ENCODE measurements at places on chromosomes 6 and 20.

- DNase-seq: no peak
Measured at GRCh38 chr6:42790549-42791181, 8.8 kb downstream of the BICRAL start.

DNA sequence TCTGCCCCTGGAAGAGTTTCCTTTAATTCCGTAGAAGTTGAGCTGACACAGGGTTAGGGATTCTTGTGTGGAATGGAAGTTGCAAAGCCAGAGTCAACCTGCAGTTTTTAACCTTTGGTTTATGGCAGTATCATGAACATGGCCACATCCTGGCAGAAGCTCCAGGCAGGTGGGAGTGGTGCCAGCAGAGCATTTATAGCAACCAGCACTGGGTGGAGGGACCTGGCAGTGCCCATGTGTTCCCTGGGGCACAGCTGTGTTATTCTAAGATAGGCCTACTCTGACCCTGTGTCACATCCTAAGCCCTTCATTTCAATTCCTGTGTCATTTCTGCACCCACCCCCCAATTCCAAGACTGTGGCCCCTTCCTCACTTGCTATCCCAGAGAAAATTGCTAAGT lies 26.1 kb upstream of the ZNF831 start:
- DNase-seq: no peak

DNA sequence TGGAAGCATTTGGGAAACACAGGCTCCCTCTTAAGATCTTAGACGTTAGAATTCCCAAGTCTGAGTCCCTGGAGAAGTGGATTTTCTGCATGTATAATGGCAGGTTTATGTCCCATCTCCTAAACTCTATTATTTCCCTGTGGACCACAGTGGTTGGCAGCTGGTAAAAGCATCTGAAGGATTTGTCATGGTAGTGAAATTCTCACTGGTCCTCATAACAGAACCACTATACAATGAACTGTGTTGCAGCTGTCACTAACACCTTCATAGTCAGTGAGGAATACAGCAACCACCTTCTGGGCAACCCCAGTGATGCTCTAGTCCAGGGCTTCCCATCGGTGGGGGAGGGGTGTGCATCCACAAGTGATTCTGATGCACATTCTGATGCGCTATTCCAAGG lies 396.9 kb downstream of the ZFAND3 start:
- no peak for DNase-seq

GRCh38 chr20:38227420-38228360 lies 32.8 kb downstream of the KIAA1755 start:
- DNase-seq: no peak

DNA sequence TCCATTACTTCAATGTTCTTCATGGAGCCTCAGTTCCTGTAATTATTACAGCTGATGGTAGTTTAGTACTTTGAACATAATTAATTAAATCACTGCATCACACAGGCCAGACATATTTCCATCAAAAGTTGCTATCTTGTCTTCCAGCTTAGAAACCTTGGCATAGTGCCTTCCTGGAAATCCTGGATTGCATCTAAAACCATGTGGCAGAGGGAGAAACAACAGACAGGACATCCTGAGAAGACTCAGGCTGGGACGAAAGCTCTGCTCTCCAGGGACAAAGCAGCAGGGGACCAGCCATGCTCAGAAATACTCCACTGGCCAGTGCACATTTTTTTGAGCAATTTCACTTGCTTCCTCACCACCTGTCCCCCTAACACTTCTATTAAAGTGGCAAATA lies 55.3 kb downstream of the TBX18 start:
- no peak for DNase-seq

DNA sequence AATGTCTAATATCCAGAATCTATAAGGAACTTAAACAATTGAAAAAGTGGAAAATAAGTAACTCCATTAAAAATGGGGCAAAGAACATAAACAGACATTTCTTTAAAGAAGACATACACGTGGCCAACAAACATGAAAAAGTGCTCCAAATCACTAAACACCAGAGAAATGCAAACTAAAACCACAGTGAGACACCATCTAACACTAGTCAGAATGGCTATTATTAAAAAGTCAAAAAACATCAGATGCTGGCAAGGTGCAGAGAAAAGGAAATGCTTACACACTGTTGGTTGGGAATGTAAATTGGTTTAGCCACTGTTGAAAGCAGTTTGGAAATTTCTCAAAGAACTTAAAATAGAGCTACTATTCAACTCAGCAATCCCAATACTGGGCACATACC lies 169.2 kb upstream of the MANEA start:
- DNase-seq: no peak

DNA sequence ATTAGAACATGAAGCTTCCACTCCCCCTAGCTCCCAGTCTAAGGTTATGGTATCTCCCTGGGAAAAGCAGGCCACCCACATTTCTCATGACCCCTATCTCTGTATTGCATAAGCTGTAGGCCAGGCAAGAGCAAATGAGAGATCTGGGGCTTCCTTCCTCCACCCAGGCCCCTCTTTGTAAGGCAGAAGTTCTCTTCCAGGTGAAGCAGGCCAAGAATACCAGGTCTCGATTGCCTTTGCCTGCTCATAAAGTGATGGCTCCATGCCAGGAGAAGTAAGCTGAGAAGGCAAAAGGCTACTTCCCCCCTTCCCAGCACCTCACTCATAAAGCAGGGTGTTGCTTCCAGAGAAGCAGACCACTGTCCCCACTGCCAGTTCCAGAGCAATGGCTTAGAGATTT lies 144.1 kb upstream of the KCNK16 start:
- DNase-seq: no peak

DNA sequence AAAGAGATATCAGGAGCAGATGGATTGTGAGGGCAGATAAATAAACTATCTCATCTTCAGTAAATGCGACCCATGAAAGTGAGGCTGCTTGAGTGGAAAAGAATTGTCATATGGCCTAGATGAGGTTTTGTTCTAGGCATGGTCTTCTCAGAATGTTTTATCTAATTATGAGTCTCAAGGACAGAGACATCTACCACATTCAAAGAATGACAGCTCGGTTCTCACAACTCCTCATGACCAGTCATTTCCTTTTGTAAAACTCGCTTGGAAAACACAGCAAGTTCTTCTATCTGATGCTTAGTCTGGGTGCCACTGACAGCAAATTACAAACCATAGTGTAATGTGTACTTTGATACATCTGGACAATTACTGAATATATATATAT lies 140.5 kb downstream of the CCDC170 start:
- DNase-seq: no peak

DNA sequence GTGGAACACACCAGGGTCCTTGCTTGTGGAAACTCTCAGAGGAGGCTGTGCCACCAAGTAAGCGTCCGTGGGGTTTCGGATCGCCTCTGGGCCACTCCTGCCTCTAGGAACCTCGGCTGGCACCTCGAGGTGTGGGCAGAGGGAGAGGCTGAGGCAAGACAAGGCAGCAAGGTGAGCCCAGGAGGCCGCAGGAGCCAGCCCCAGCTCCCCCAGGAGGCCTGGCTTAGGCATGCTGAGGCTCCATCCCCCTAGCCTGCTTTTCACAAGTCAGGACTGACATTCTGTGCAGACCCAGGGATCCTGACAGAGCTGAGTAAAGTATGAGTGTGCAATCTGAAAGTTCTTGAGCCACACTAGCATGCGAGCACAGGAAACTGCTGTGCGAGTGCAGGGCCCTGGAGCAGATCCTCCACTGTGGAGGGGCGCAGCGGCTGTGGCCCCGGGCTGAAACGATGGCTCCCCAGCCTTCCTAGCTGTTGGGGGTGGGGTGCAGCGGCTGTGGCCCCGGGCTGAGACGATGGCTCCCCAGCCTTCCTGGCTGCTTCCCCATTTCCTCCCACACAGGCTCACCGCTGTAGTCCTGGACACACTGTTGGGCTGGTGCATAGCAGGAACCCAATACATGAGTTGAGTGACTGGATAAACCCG lies 75.2 kb upstream of the CD93 start:
- no peak for DNase-seq

DNA sequence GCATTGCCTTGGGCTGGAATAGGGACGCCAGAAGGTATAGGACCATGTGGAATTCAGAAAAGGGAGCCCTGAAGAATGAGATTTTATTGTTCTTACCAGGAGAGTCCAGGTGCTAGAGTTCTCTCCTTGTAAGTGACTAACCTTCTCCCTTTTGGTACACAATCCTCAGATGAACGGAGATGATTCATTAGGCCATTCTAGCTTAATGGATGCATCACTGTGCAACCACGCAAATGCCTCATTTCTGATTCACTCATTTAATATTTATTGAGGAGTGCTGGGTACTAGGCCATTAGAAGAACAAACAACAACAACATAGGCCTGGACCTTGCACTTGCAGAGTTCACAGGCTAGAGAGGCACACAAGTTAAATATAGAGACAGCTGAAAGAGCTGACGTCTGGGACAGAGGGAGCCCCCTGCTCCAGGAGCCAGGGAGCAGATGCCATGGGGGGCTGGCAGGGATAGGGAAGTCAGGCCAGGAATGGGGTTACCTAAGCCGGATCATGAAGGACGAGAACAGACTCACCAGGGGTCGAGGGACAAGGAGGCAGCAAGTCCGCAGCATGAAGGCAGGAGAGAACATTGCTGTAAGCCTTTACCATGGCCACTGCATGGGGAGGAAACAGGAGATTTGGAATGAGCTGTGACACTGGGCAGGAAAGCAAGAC lies 179.5 kb upstream of the AKAP12 start:
- DNase-seq: no peak
